ENCODE measurements at places on chromosomes 3 and 15.

- DNase-seq, result no peak
Observed at GRCh38 chr3:54294214-54294613, 171.9 kb downstream of the CACNA2D3 start.

GRCh38 chr3:148992027-148992634 lies 791 bp downstream of the GYG1 start:
- DNase-seq, result no peak

DNA sequence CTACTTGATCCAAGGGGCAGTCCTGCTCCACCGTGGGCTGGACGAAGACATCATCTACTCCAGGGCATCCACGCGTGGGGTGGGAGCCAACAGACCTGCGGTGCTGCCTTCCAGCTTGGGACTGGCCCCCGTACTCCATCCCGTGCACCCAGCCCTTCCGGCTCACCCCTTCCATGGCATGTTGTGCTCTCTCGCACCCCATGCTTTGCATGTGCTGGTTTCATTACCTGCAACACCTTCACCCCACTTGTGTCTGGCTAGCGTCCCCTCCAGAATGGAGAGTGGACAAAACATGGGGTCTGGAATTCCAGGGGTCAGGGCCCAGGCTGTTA lies 30.2 kb downstream of the SEMA7A start:
- DNase-seq, result no peak

DNA sequence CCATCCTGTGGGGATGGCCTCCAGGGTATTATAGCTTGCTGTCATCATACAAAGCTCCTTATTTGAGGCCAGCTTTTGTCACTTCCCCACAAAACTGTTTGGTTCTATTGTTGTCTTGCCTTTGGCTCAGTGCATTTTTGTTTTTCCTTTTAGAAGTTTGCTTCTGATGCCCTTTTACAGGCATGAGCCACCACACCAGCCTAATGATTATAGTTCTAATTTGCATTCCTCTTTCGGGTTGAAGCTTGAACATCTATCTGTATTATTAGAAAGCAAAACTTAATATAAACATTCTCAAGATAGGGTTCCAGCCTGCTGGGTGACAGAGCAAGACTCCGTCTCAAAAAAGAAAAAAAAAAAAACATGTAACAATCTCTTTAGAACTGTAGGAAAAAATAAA lies 39.8 kb downstream of the SMARCC1 start:
- no peak for DNase-seq

GRCh38 chr15:68230157-68231100 lies 901 bp upstream of the CLN6 start:
- DNase-seq, result no peak

DNA sequence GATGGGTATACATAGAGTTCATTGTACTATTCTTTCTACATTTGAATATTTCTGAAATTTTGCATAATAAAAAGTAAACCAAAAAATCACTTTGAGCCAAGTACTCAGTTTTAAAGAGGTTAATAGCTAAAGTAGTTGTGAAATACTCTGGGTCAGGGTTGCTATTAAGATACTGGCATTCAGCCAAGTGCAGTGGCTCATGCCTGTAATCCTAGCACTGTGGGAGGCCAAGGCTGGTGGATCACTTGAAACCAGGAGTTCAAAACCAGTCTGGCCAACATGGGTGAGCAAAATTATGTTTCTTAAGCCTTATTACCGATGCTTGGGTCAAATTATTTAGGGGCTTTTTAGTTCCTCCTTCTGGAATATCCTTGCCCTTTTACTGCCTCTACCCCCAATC lies 122.0 kb upstream of the MELTF start:
- DNase-seq, result no peak

DNA sequence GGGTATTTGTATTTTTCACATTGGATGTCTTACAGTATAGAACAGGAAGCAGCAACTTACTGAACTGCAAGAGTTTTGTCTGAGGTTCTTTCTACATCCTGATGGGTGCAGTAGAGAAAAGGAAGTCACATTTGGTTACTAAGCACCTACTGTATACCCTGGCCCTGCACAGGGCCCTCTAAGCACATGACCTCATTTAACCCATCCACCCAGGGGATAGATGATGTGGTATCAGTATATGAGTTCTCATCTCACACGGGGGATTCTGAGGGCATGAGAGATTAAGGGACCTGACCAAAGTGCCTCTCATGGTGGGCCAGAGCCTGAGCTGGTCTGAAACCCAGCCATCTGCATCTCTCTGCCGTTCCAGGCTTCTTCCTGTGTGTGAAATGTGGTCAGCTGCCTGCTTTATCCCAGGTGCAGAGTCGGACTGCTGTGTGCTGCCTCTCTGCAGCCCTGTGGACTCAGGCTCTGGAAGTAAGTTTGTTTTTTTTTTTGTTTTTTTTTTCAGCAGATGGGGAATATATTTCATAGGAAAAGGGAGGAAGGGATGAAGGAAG lies 17.9 kb downstream of the SLC6A11 start:
- DNase-seq, result no peak

- no peak for DNase-seq
Observed at GRCh38 chr15:49472338-49472737, 49.3 kb downstream of the FGF7 start.

- DNase-seq, result no peak
Observed at GRCh38 chr15:77417602-77418001, 2.3 kb downstream of the PEAK1 start.

- no peak for DNase-seq
Observed at GRCh38 chr3:8651418-8652323, 7.1 kb upstream of the SSUH2 start.

- no peak for DNase-seq
Observed at GRCh38 chr3:139468399-139468798, 7.9 kb downstream of the RBP2 start.

- DNase-seq, result no peak
Observed at GRCh38 chr3:133476971-133477375, 77.1 kb downstream of the BFSP2 start.

GRCh38 chr3:100653604-100654294 lies 44.3 kb downstream of the ADGRG7 start:
- DNase-seq, result no peak

- no peak for DNase-seq
Observed at GRCh38 chr15:36594556-36595090, 15.2 kb downstream of the CDIN1 start.

All from hippocampal formation (tissue), 2 donors.